Substantia nigra (tissue), 51 donors: ENCODE measurements at places on chromosomes 6 and 20.

GRCh38 chr6:16441262-16441661 lies 202.9 kb downstream of the GMPR start:
- DNase-seq, result no peak

DNA sequence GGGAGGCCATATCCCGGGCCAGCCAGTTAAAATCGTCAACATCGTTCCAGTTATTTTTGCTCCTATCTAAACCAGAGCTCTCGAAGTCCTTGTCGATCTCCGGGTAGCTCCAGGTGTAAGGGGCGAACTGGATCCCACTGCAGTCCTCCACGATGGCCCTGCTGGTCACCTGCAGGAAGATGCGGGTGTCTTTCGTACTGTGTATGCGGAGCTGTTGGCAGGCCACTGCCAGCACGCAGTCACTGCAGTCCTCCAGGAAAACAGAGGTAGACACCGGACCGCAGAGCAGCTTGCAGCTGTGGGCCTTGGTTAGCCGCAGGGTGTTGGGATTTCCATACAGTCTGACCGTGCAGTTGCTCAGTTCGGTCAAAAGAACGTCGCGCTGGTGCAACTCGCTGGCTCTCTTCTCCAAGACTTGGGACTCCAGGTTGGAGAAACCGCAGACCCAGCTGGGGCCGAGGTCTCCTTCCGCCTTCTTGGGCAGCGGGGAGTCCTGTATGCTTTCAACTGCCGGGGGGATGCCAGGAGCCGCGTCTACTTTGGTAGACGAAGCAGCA lies 742 bp downstream of the TBCC start:
- peak; percentile 35 for DNase-seq

- DNase-seq, result no peak
These were observed 160.7 kb downstream of the ZFAND3 start for GRCh38 chr6:37980222-37980595.

DNA sequence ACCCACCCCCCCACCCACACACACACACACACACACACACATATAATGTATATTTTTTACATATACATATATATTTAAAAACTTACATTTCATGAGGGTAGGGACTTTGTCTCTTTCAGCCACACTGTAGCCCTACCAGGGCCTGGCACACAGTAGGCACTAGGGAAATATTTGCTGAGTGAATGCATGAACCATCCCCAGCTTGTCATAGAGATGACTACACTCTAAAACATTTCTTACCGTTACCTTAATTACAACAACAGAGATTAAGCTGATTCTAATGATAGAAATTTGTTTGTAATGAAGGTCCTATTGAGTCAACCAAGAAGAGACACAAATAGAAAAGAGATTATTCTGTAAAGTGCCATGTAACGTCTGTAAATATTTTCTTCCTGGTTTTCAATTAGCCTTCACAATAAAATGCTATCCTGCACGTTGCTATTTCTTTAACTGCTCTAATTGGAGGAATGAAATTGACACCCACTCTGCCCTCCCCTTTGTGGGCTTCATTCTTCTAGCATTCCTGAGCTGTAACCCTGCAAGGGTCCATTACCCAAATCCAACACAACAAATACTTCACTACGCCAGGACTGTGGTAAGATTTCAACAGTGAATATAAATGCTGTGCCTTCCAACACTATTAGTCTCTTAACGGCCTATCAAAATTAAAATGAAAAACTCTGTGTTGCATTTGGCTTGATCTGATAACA lies 30.8 kb downstream of the SIM1 start:
- DNase-seq, result no peak

DNA sequence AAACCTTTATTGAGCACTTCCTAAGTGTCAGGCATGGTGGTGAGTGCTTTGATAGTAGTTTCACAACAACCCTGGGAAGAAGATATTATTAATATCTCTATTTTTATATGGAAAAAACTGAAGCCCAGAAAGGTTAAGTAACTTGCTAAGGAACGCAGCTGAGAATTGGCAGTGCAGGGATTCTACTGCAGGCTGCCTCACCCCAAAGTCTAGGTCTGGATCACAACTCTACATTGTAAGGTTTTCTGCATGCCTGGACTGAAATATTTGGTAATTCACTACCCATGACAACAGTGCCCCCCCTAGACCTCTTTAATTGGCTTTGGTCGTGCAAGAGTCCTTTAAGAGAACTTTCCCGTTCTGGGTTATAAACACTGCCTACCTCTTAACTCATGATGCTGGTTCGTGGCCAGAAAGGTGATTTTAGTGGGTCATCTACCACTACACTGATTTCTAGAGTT lies 67.1 kb upstream of the KCNQ5 start:
- no peak for DNase-seq

DNA sequence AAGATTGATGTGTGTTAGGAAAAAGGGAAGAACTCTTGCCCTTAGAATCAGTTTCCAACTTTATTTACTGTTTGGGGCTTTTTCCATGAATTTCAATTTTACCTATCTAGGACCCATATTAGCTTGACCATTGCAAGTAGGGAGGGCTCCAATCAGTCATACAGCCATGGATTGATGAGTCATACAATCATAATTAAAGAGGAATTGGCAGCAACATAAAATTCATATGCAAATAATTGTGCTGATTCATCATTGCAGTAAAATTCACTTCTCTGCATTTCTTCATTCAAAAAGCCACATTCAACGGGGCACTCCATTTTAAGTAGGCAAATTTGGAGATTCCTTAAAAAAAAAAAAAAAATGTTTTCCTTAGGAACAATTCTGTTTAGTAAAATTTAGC lies 1016.4 kb downstream of the KIF16B start:
- no peak for DNase-seq

DNA sequence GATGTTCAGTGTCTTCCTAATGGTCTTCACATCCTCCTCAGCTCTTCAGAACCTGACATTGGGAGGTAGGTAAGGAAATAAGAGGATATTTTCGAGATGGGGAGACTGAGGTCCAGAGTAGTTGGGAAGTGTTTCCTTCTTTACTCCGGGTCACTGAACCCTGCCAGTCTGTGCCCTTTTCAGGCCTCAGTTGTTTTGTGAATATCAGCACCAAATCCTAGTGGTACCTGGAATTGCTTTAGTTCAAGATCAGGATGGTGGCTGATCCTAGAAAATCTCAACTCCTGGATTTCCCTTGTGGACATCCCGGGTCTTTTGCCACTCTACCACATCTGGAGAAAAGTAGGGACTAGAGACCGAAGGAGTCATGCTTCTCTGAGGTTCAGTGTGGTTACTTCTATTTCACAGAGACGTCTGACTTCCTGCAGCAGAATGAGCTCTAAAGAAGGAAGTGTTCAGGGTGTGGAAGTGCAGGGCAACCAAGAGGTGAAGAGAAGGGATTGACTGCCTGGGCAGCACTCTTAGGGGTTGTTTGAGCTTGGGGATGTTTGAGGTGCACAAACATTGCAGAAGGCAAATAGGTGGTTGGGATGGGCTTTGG lies 995 bp downstream of the STK4 start:
- DNase-seq, result no peak

DNA sequence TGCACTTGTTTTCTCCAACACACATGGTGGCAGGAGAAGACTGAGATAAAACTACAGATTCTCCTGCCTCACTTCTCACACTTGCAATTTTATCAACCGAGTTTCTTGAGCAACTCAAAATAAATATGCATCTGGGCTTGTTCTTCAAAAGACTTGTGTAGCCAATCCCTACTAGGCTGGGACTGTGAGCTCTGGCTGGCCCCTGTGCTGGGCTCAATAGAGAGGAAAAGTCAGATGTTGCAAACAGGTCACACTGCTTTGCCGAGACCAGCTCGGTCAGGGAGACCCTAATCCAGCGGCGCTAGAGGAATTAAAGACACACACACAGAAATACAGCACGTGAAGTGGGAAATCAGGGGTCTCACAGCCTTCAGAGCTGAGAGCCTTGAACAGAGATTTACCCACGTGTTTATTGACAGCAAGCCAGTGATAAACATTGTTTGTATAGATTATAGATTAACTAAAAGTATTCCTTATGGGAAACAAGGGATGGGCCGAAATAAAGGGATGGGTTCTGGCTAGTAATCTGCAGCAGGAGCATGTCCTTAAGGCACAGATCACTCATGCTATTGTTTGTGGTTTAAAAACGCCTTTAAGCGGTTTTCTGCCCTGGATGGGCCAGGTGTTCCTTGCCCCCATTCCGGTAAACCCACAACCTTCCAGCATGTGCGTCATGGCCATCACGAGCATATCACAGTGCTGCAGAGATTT lies 32.7 kb downstream of the FAM50B start:
- DNase-seq, result no peak
